ENCODE measurements at places on chromosomes 7 and 10.

- no peak for DNase-seq
These were observed 125.3 kb downstream of the EBF3 start for GRCh38 chr10:129838794-129839193.

- no peak for DNase-seq
These were observed 539.0 kb downstream of the ZWINT start for GRCh38 chr10:55822096-55822495.

- DNase-seq: peak; percentile 30
These were observed 21.9 kb downstream of the FRA10AC1 start for GRCh38 chr10:93680412-93681047.

GRCh38 chr10:32039734-32040133 is 16.5 kb downstream of the KIF5B start:
- DNase-seq: no peak

DNA sequence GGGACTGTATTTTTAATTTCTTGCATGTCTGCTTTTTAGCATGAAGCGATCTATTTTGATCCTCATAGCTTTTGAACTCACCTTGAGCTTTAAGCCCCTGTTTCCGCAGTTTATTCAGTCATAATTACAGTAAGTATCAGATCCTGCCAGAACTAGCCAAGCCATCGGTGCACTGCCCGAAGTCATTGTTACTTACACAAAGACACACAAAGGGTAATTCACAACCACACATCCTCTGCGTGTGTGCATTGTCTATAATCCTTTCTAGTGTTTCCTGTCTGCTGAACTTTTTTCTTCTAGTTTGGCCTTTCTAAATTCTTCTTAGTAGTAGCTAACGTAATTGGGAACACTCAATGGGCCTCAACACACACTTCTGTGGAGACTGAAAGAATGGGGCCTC is 133.0 kb downstream of the SFMBT2 start:
- DNase-seq: no peak

DNA sequence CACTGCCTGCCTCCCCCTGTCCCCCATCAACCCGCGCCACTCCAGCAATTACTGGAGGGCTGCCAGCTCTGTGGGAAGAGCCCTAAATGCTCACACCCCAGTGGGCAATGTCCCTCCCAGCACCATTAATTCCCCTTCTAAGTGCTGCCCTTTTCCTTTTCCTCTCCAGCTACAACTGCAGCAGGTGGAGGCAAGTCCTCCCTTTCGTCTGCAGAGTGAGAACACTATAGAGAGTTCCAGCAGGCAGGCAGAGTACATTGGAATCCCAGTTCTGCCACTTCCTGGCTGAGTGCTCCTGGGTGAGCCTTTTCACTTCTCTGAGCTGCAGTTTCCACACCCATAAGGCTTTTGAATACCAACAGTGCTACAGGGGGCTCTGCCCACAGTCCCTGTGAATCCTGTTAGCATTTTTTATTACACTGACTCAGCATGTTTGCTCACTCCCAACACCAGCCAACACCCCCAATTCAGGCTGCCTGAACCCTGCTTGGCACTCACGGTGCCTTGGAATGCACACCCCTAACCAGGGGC is 447.0 kb downstream of the GRID1 start:
- peak; percentile 6 for DNase-seq

GRCh38 chr10:92567952-92568600 is 5.8 kb downstream of the IDE start:
- peak; percentile 40 for DNase-seq

GRCh38 chr10:24307116-24307515 is 98.2 kb downstream of the KIAA1217 start:
- DNase-seq: no peak

GRCh38 chr10:77012812-77013500 is 624.7 kb downstream of the KCNMA1 start:
- no peak for DNase-seq

- peak; percentile 65 for DNase-seq
These were observed 6.4 kb upstream of the TSPAN12 start for GRCh38 chr7:120864141-120864900.

- no peak for DNase-seq
These were observed 85.8 kb downstream of the SNX13 start for GRCh38 chr7:17854261-17855047.

DNA sequence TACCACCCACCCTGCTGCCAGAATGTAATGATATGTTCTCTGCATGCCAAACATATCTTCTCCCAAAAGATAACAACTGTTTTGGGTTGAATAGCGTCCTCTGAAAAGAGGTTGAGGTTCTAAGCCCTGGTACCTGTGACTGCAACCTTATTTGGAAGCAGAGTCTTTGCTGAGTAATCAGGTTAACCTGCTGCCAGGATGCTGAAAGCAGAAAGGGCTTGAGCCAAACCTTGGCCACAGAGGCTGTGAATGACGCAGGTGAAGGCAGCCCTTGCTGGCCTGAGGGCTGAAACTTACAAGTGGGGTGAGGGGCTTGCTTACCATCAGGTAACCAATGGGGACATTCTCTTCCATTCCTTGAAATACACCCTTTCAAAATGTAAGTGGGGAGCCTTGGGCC is 151.8 kb upstream of the RHEB start:
- DNase-seq: no peak
